ENCODE measurements at places on chromosomes 13 and 19. TPM values are rescaled to one million over a fixed set of nuclear protein-coding genes. Genes with fewer than 3 reads are reported as not detected.

The CEACAM5 gene
- 0.13 TPM for polyA plus RNA-seq

The FGF22 gene
- 0.35 TPM for polyA plus RNA-seq

The SOX21 gene
- polyA plus RNA-seq = 0.35 TPM

The PSG2 gene
- polyA plus RNA-seq = not detected

The BLOC1S3 gene
- 10.0 TPM for polyA plus RNA-seq

The FPR2 gene
- 0.24 TPM for polyA plus RNA-seq

The COPE gene
- 97.5 TPM for polyA plus RNA-seq

The ZNF497 gene
- 7.9 TPM for polyA plus RNA-seq

The CYP4F8 gene
- polyA plus RNA-seq = 0.08 TPM

The SIGLEC10 gene
- 0.86 TPM for polyA plus RNA-seq
